Right renal pelvis (tissue), 4 donors: ENCODE measurements at places on chromosomes 4 and X. TPM values are rescaled to one million over a fixed set of nuclear protein-coding genes. Genes with fewer than 3 reads are reported as not detected.

- no peak for DNase-seq
Observed at GRCh38 chr4:84051089-84051488, 448.0 kb downstream of the NKX6-1 start.

DNA sequence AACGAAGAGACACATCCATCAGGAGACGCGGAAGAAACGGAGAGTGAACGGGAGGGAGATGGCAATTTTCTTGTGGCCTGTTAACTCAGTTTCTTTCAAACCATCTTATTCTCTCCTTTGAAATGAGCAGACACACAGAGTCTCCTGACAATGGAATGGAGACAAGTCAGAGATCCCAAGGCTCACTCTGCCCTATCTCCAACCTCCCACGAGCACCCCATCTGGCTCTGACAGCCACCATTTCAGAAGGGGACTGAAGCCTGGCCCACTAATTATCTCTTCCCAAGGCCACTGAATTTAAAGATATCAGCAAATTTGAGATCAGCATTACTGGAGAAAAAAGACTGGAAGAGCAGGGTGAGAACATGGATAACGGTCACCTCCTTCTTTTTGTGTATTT lies 215.6 kb downstream of the DHX15 start:
- DNase-seq = no peak

- DNase-seq = no peak
Observed at GRCh38 chrX:96002431-96002830, 682.2 kb upstream of the DIAPH2 start.

RBBP7 gene
- polyA plus RNA-seq = 227 TPM

BCOR gene
- polyA plus RNA-seq = 59.9 TPM
